ENCODE measurements at places on chromosomes 5 and 9.

GRCh38 chr9:18805386-18805785 lies 227.6 kb downstream of the SAXO1 start:
- peaks cover 5% of the 10 kb centered on the region for H3K27me3 ChIP-seq
- H3K27ac ChIP-seq: no peak overlapping the region
- no peak for DNase-seq
- H3K4me3 ChIP-seq: no peak overlapping the region
- no peaks in the 10 kb centered on the region for H3K4me1 ChIP-seq
- no peaks in the 10 kb centered on the region for H3K36me3 ChIP-seq

DNA sequence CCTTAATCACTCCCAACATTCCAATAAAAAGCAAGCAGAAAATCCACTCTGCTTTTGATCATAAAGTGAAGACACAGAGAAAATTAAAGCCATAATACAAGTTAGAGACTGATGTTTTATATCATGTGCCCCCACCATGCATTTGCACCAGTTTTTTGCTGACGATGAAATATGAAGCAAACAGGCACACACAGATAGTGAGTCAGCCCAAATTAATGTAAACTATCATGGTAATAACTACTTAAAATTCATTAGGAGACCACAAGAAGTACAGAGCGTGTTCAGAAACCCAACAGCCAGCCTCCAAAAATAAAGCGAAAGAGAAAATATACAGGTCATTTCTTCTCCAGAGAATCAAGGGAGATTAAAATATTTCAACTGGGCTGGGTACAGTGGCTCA lies 46.4 kb upstream of the KDM4C start:
- H3K4me3 ChIP-seq: no peak overlapping the region
- peaks cover 5% of the 10 kb centered on the region for H3K27me3 ChIP-seq
- H3K27ac ChIP-seq: no peak overlapping the region
- H3K36me3 ChIP-seq: peaks cover 2% of the 10 kb centered on the region
- peaks cover 7% of the 10 kb centered on the region for H3K4me1 ChIP-seq

DNA sequence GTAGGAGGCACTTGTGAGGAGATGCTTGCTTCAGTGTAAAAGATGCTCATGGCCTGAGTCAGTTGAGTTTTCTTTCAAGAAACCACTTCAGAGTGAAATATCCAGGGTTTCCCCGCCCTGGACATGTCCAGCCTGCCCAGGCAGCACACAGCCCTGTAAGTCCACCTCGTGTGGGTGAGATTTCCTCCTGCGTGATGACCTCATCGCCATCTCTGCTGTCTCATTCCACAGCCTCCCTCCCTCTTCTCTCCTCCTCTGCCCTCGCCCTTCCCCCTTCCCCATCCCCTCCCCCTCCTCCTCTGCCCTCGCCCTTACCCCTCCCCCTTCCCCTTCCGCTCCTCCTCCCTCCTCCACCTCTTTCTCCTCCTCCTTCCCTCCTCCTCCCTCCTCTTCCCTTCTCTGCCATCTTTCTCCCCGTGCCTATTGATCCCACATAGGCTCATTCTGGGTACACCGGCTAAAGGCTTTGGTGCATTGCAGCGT lies 34.0 kb upstream of the NCS1 start:
- peak overlapping the region; percentile 64 for H3K27ac ChIP-seq
- no peak for DNase-seq
- H3K27me3 ChIP-seq: peaks cover under 1% of the 10 kb centered on the region

GRCh38 chr5:122022966-122023365 lies 55.1 kb downstream of the LOX start:
- H3K27me3 ChIP-seq: no peaks in the 10 kb centered on the region
- H3K36me3 ChIP-seq: peaks cover 40% of the 10 kb centered on the region
- DNase-seq: no peak
- no peak overlapping the region for H3K27ac ChIP-seq
- H3K4me3 ChIP-seq: no peak overlapping the region
- H3K4me1 ChIP-seq: peaks cover 7% of the 10 kb centered on the region

GRCh38 chr5:87400305-87400899 lies 12.3 kb downstream of the CCNH start:
- DNase-seq: no peak
- no peak overlapping the region for H3K27ac ChIP-seq
- H3K27me3 ChIP-seq: no peaks in the 10 kb centered on the region
- peaks cover 30% of the 10 kb centered on the region for H3K4me1 ChIP-seq

GRCh38 chr5:178287791-178288105 lies 55.1 kb upstream of the PHYKPL start:
- no peak overlapping the region for H3K4me3 ChIP-seq
- no peaks in the 10 kb centered on the region for H3K4me1 ChIP-seq
- H3K36me3 ChIP-seq: no peaks in the 10 kb centered on the region
- peaks cover 5% of the 10 kb centered on the region for H3K27me3 ChIP-seq
- H3K27ac ChIP-seq: no peak overlapping the region

DNA sequence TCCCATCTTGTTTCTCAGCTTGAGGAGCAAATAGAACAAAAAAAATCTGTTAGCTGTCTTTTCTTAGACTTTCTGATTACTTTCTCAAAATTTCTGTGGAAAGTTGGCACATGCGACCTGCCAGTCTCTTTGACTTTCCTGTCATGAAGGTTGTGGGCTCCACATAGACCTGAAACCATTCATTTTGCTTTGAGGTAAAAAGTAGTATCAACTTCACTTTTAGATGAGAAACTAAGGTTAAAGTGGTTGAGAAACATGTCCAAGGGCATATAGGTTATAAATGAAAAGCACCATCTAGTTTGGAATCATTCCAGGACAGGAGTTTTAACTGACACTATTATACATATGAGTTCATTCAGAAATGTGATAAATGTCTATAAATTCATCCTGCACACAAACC lies 42.7 kb downstream of the ST8SIA4 start:
- no peaks in the 10 kb centered on the region for H3K27me3 ChIP-seq
- H3K27ac ChIP-seq: peak overlapping the region; percentile 31
- peaks cover 49% of the 10 kb centered on the region for H3K4me1 ChIP-seq
- H3K36me3 ChIP-seq: peaks cover 58% of the 10 kb centered on the region

GRCh38 chr5:10624679-10625078 lies 60.8 kb downstream of the ANKRD33B start:
- no peak overlapping the region for H3K27ac ChIP-seq
- H3K27me3 ChIP-seq: peaks cover 4% of the 10 kb centered on the region
- DNase-seq: no peak
- peaks cover 23% of the 10 kb centered on the region for H3K4me1 ChIP-seq
- H3K36me3 ChIP-seq: peaks cover 4% of the 10 kb centered on the region

GRCh38 chr9:22170556-22170955 lies 161.5 kb upstream of the CDKN2B start:
- DNase-seq: no peak
- H3K27ac ChIP-seq: no peak overlapping the region
- no peak overlapping the region for H3K4me3 ChIP-seq
- no peaks in the 10 kb centered on the region for H3K36me3 ChIP-seq
- peaks cover 6% of the 10 kb centered on the region for H3K4me1 ChIP-seq

- H3K27ac ChIP-seq: no peak overlapping the region
- no peaks in the 10 kb centered on the region for H3K36me3 ChIP-seq
- peaks cover 20% of the 10 kb centered on the region for H3K27me3 ChIP-seq
- DNase-seq: no peak
- H3K4me1 ChIP-seq: no peaks in the 10 kb centered on the region
These were observed 143.5 kb upstream of the PPP1R2B start for GRCh38 chr5:156706631-156707030.

DNA sequence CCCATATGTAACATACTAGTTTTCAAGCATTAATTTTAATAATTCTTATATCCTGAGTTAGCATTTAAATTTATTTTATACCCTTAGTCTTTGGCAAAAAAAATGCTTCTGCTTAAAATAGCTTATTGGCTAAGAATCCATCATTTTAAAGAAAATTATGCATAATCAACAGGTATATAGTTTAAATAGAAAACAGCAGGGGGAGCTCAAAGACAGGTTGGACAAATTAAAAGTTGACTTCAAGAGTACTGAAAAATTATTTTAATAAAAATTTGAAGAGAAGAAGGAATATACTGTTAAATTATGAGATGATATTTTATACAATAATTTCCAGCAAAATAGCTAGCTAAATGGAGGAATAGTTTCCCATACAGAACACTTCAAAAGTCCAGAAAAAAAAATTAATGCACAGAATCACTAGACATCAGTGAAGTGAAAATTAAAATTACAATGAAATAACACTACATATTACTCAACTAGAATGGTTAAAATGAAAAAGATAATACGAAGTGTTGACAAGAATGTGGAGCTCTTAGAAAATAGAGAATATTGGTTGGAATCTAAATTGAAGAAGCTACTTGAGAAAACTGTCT lies 387.1 kb downstream of the PDE4D start:
- peaks cover 12% of the 10 kb centered on the region for H3K27me3 ChIP-seq
- no peak for DNase-seq
- H3K36me3 ChIP-seq: no peaks in the 10 kb centered on the region

DNA sequence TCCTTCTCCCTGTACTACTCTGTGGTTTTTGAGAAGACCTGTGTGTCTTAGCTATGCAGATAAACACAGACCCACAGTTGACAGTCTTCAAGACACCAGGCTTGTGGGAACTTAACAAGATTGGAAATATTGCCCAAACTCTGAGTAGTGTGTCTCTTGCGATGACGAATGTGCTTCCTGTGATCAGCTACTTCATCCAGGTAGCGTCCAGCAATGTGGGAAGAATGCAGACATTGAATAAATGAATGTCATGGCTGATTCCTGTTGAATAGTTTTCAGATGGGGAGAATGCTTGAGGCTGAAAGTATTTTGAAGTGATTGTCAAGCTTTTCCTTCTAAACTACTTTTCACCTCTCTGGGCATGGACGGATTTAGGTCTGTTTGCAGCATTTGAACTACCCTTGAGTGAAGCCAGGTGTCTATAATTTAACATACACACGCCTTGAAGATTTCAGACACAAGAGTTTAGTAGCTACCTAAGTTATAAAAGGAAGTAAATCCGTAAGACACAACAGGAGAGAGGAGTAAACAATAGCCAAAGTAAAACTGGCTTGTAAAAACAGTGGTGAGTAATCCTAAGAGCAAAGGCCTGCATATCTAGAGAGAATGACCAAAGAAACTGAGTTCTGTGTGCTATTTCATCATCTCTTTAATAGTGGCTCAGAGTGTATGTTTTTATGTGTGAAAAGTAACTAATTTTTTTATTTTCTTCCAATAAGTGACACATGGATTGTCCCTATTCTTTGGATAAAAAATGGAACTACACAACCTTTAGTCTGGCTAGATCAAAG lies 30.0 kb upstream of the ARL14EPL start:
- H3K36me3 ChIP-seq: no peaks in the 10 kb centered on the region
- DNase-seq: no peak
- H3K27ac ChIP-seq: no peak overlapping the region
- H3K4me3 ChIP-seq: no peak overlapping the region
- H3K27me3 ChIP-seq: peaks cover 6% of the 10 kb centered on the region
- H3K4me1 ChIP-seq: no peaks in the 10 kb centered on the region

GRCh38 chr5:83744821-83745220 lies 24.2 kb upstream of the HAPLN1 start:
- no peaks in the 10 kb centered on the region for H3K4me1 ChIP-seq
- H3K27me3 ChIP-seq: no peaks in the 10 kb centered on the region
- no peak overlapping the region for H3K4me3 ChIP-seq
- no peaks in the 10 kb centered on the region for H3K36me3 ChIP-seq

DNA sequence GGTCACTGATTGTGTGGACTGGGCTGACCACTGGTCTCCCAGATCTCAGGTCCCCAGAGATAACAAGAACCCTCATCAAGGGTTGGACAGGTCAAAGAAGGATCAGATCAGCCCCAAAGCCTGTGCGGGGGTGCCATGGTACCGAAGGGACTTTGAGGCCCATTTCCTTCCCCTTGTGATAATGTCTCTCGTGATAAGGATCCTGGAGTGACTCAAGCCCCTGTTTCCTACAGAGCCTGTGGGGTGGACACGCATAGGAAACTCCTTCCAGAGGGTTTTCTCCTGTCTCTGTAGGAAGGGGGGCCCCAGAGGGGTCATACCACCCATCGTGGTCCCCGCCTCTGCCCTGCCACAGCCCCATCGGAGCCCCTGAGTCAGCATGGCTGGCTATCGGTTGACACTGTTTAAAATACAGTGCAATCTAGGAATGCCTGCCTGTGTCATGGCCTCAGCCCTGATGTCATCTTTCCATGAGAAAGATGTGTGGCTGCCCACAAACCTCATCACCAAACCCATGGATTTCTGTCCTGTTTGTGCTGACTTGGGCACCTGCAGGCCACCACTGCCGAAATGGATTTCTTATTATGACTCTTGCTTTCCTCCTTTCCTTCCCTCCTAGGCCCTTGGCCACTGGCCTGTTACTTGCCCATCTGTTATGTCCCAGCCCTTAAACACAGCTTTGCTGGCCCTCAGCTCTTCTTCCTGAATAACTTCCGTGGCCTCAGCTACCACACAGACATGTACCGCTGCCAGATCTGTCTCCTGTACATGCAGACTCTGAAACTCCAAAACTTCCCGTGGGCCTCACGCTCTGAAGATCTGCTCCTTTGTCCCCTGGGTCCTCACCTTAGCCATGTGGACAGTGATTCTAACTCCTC lies 2.9 kb upstream of the CSF2 start:
- H3K36me3 ChIP-seq: no peaks in the 10 kb centered on the region
- no peaks in the 10 kb centered on the region for H3K27me3 ChIP-seq
- H3K27ac ChIP-seq: peak overlapping the region; percentile 72

GRCh38 chr5:172482156-172483020 lies 28.1 kb upstream of the SH3PXD2B start:
- H3K4me1 ChIP-seq: no peaks in the 10 kb centered on the region
- no peaks in the 10 kb centered on the region for H3K36me3 ChIP-seq
- H3K27ac ChIP-seq: no peak overlapping the region
- H3K4me3 ChIP-seq: no peak overlapping the region
- no peak for DNase-seq

GRCh38 chr5:149596712-149597111 lies 15.4 kb downstream of the ARHGEF37 start:
- no peaks in the 10 kb centered on the region for H3K36me3 ChIP-seq
- DNase-seq: no peak
- no peak overlapping the region for H3K27ac ChIP-seq
- no peak overlapping the region for H3K4me3 ChIP-seq

DNA sequence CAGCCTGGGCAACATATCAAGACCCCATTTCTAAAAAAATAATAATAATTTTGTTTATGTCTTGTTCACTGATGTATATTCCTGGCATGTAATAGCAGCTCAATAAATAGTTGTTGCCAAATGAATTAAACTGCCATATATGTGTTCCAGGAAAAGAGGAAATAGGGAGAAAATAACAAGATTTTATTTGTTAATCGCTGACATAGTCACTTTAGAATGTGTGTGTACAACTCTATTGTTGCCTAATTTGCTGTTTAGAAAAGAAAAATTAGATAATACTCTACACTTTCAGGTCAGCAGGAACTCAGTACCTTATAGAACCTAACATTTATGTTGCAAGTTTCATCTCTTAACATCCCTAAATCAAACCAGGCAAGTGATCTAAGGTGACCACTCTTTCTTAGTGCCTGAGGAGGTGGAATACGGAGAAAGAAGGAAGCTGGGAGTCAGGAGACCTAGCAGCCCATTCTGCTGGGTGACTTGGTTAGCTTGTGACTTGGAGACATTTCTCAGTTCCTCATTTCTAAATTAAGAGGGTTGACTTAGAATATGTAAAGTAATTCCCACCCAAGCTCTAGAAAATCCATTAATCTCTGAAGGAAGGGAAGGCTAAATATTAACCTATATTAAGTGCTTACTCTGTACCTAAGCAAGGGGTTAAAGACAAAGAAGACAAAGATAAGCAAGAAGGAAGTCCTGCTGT lies 110.3 kb upstream of the IQGAP2 start:
- H3K4me3 ChIP-seq: no peak overlapping the region
- no peak for DNase-seq
- H3K27ac ChIP-seq: no peak overlapping the region

GRCh38 chr5:107215611-107216010 lies 455.1 kb downstream of the EFNA5 start:
- no peaks in the 10 kb centered on the region for H3K36me3 ChIP-seq
- no peaks in the 10 kb centered on the region for H3K4me1 ChIP-seq
- no peaks in the 10 kb centered on the region for H3K27me3 ChIP-seq
- no peak overlapping the region for H3K27ac ChIP-seq
- no peak for DNase-seq
- no peak overlapping the region for H3K4me3 ChIP-seq
